ENCODE measurements at places on chromosomes 1 and 21.
A peak's percentile ranks its signal among the peaks of the same experiment; 100 is the strongest.

DNA sequence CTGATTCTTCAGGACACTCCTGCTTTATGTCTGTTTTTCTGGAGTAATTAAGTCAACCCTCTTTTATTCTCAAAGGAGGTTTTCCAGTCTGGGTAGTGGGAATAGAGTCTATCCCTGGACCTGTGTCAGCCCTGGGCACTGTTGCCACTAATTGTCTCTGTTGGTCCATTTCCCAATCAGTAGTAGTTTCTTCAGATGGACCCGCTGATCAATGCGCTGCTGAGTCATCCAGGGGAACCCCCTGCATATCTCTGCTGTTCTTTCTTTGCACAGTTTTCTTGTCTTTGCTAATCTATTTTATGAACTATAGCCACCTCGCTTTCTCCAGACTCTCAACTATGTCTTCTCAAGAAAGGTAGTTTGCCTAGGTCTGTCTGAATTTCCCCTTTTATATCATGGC lies 82.5 kb downstream of the TNNI3K start:
- no peak for DNase-seq

DNA sequence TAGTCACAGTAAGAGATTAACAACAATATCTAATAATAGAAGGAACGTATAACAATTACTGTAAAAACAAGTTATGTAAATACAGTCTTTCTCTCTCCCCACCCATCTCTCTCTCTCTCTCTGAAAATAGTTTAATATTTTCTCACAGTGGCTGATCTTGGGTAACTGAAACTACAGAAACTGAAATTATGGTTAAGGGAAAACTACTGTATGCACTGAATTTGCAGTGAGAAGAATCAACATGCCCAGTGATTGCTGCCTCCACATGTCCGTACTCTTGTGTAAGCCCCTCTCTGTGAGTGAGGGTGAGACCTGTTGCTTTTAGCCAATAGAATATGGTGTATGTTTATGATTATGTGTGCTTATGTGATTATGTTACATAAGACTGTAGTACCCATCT lies 1.6 kb downstream of the KRTAP6-1 start:
- no peak for DNase-seq

DNA sequence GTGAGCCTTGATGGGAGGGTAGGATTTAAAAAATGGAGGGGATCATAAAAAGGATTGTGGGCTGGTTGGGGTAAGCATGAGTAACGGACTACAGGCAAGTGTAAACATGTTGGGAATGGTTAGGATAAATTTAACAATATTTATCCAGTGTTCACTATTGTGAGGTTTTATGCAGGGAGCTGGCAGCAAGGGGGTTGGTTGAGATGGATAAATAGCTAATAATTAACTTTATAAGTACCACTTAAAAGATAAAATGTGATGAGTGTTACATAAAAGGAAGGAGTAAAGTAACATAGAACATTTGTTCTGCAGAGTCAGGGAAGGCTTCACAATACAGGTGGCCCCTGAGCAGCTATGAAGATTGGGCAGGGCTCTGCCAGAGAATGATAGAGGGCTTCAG lies 109.0 kb downstream of the NGF start:
- no peak for DNase-seq

DNA sequence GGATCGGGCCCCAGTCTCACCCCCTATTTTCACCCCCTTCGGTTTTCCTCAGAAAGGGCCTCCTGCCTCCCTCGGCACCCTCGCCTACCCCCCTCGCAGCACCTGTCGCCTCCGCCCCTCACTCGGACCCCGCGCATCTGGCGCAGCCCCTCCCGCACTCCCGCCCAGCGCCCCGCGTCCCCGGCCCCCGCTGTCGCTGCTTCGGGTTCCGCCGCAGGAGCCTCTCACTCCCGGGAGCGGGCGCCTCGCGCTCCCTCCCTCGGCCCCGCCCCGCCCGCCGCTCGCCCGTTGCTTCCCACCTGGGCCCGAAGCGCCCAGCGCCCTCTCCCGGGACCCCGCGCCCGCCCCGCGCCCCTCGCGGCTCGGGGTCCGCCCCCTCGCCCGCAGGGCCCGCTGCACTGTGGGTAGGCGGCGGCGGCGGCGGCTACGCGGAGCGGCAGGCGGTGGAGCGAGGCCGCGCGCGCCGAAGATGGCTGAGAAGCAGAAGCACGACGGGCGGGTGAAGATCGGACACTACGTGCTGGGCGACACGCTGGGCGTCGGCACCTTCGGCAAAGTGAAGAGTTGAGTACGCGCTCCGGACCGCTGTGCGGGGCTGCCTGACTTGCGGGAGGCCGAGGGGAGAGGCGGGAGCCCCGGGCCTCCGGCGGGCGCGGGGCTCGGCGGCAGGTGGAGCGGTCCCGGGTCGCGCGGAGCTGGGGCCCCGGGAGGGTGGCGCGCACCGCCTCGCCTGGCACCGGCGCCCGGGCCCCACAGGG lies at the start of gene PRKAA2:
PRKAA2 (plus strand) TSS at position 396 of the 758 bp plus-strand sequence; CDS start at position 470, 74 bp downstream.
- DNase-seq: no peak

- DNase-seq: no peak
Observed at GRCh38 chr1:16205891-16206546, 6.4 kb downstream of the ARHGEF19 start.

- peak; percentile 100 for DNase-seq
Observed at GRCh38 chr1:96416111-96416595, 305.4 kb upstream of the PTBP2 start.

GRCh38 chr1:20491866-20492265 lies 5.9 kb upstream of the CAMK2N1 start:
- no peak for DNase-seq

DNA sequence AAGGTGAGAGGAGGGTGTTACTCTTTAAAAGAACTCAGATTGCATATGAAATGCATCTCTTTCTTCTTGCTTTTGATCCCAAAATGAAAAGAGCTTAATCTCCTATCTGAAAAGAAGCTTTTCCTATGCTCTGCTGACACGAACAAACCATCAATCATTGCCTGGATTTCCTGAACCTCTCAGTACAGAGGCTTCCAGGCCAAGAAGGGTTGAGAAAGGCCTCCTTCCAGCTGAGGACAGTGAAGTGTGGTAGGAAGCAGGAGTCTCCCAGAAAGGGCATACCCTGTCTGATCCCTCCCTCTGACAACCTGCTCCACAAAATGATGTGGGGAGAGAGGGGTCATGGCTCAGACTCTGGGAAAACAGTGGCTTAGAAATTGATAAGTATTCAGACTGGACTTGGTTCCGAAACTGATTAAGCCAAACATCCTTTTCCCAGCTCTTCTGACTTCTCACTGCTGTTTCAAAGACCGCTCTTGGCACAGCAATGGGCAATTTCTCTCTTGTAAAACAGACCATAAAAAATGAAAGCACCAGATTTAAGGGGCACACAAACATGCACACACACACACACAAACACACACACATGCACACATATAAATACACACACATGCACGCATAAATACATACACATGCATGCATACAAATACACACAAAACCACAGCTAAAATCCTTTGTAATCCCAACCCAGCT lies 310.3 kb downstream of the SIPA1L2 start:
- no peak for DNase-seq

- peak; percentile 98 for DNase-seq
Observed at GRCh38 chr1:224707843-224708725, 92.0 kb downstream of the CNIH3 start.

DNA sequence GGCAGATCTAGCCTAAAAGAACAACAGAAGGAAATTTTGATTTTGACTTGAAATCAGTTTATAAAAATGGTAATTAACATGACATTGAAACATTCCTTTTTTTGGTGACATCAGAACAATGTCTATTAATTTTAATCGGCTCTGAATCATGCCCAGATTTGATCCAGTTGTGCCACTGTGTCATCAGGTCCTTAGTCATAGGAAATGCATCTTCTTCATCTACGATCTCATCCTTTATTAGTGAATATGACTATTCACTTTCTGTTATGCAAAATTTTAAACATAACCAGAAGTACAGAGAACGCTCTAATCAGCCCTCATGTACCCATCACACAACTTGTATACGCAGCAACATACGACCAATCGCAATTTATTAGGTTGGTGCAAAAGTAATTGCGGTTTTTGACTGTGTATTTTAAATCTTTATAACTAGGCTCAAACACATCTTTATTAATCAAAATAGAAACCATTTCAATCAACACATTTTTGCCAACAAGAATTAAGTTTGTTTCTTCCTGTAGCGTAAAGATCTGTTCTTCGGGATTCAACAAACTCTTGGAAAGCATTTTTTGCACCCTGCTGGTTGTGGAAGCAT lies 40.3 kb upstream of the TLR5 start:
- peak; percentile 41 for DNase-seq

DNA sequence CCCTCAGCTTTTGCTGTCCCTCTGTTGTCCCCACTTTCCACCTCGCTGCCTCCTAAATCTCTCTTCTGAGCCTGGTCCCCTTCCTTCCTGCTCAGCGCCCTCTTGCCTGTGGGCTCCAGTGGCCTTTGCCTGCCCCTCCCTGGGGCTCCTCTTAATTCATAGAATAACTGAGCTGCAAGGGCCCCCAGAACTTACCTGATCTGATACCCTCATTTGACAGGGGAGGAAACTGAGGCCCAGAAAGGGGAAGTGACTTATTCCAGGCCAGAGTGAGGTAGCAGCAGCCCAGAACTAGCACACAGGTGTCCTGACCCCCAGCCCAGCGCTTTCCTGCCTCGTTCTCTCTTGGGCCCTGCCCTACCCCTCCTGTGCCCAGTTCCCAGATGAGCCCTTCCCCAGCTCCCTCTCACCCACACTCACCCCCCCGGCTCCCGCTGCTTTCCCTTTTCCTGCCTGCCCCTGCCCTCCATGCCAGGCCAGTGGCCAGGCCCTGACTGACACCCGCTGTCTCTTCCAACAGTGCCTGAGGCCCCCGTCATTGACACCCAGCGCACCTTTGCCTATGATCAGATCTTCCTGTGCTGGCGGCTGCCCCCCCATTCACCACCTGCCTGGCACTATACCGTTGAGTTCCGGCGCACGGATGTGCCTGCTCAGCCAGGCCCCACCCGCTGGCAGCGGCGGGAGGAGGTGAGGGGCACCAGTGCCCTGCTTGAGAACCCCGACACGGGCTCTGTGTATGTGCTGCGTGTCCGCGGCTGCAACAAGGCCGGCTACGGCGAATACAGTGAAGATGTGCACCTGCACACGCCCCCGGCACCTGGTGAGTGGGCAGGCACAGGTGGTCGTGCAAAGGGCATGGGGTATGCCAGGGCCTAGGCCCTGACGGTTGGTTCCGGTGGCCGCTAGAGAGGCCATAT lies 5.7 kb downstream of the TRIM46 start:
- DNase-seq: no peak

DNA sequence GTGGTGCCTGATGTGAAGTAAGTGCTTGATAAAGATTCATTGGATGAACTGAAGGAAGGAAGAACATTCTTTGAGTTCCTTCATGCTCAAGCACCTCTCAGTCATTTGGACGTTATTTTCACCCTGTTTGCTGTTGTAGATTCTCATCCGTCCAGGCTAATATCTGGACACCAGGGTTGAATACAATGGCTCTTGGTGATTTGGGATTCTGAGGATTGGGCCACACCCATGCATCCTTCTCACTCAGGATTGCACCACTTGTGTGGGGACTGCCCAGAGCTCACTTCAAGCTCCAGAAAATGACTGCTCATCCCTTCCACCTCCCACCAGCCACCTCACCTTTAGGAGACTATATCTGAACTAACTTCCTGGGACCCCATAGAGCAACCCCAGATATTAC lies 117.1 kb upstream of the IPO9 start:
- peak; percentile 54 for DNase-seq

DNA sequence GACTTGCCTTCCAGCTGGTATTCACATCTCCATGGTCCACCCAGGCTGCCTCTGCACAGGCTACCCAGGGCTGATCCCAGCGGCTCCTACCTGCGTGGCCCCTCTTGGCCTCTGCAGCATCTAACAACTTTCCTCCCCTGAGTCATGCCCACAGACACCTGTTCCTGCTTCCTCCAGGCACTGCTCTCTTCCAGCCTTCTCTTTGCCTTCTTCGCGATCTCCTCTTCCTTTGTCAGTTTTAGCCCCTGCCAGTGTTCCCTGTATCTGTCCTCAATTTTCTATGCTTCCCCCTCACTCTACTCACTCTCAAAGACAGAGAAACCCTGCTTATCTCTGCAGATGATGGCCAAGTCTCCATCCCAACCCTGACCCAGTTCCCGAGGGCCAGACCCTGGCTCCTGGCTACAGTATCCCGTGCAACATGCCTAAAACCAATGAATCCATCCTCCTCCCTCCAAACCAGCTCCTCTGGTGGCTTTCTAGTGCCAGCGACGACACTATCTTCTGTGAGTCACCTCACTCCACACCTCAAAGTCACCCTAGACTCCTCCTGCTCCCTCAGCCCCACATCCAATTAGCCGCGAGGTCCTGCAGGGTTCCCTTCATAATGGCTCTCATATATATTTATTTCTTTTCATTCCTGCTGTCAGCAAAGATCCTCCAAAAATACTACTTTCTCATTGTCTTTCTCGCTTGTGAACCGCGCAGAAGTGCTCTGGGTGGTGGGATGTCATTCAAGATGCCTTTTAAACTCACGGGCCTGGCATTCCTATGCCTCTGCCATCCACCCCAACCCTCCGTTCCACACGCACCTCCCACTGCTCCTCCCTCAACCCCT lies 259.2 kb downstream of the TOMM20 start:
- no peak for DNase-seq

- no peak for DNase-seq
Observed at GRCh38 chr1:30661311-30661710, 62.1 kb downstream of the MATN1 start.

DNA sequence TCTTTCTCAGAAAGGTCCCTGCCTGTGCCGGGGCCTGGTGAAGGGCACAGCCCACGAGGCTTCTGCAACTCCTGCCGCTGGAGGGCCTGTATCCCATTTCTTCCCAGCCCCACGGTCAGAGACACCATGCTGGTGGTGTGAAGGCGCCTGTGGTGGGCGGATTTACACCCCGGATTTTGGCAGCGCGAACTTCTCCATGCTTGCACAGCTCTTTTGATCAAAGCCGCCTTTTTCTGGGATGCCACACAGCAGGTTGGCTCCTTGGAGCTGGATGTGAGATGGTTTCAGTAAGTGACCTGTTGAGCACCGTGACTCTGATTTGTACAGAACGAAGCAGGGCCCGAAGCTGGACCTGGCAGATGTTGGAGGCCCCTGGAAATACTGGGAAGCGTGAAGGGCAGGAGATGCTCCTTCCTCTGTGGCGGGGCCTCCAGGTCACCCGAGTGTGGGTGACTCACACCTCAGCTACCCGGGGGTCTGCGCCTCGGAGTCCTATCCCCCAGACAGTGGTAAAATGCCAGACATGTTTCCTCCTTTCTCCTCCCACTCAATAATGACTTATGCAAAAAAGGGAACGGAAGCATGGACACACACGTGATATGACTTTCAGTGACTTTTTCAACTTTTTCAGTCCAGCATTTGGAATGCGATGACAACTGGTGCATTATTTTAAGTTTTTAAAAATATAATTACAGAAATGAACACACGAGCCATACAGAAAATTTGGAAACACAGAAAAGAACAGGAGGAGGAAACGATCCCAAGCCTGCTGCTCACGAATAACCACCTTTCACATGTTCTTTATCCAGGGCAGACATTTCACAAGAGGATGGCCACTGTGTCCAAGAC lies 9.0 kb downstream of the UMODL1 start:
- DNase-seq: peak; percentile 64

GRCh38 chr1:110424699-110425611 lies 17.5 kb upstream of the LAMTOR5 start:
- DNase-seq: peak; percentile 60
